Natural killer cell treated with Interleukin-12 subunit alpha and Interleukin-12 subunit beta and Interleukin-15 and Interleukin-18, amount 100 ng/mL, for 72 hours (primary cell): ENCODE measurements at places on chromosomes 5 and 9.

GRCh38 chr9:116587919-116588318, 99.2 kb upstream of the TRIM32 start:
- DNase-seq, result no peak

DNA sequence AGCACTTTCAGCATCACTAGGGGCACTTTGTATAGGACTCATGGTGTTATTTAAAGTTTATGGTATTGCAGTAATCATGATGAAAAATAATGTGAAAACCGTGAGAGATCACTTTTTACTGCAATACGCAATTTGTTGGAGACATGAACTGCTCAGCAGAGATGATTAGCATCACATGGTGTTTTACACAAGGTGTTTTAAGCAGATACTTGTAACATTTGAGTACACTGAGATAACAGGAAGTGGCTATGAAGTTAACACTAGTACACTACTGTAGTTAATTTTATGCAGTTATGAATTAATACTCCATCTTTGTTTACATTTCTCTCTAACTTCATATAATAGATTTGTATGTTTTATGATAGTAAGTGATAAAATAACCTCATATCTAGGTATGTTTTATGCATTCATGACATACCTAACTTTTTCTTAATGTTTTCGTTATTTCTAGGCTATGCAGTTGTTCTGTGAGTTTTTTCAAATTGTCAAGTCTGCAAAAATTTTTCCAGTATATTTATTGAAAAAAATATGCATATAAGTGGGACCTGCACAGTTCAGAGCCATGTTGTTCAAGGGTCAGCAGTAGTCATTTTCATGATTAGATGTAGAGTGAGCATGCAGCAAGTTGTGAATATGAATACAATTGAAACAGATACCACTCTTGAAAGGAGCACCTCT, 13.0 kb downstream of the SUB1 start:
- no peak for DNase-seq

DNA sequence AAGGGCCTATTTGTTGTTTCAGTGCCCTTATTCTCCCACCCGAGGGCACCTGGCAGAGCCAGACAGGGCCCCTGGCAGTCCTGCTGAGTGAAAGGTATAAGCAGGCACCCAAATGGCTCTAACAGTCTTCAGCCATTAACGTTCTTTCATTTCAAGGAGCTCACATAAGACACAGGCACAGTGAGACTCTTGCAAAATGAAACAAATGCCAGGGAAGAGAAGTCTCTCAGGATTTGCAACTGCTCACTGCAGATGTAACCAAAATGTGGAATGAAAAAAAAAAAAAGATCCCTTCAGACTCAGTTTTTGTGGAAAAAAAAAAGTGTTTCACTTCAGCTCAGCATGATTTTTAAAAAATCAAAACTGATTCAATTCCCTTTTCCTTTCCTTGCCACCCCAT, 155.4 kb upstream of the LHFPL2 start:
- no peak for DNase-seq

DNA sequence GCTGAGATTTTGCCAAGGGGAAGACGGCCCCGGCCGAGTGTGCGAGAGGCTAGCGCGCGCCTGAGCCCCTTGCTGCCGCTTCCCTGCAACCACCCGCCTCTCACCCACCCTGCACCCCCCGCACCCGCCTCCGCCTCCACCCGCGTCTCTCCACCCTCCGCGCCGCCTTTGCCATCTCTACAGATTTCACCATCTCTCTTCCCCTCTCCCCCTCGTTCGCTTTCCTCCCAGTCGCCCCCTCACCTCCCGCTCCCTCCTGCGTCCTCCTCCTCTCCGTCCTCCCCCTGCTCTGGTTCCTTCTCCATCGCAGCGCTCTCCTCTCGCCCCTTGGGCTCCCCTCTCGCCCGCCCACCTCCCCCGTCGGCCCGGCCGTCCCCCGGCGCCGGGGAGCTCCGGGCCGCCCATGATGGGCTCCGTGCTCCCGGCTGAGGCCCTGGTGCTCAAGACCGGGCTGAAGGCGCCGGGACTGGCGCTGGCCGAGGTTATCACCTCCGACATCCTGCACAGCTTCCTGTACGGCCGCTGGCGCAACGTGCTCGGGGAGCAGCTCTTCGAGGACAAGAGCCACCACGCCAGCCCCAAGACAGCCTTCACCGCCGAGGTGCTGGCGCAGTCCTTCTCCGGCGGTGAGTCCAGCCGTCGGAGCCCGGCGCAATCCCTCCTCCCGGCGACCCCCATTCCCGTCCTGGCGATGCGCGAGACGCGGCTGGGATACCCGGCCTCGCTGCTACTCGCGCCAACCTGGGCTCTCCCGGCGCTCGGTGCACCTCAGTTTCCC, at the start of gene PRDM12:
TSS of gene PRDM12 (plus strand) at position 344 of the 778 bp plus-strand sequence. CDS start at position 404, 60 bp downstream.
- DNase-seq, result no peak
